Activated CD4-positive, alpha-beta T cell treated with anti-CD3 and anti-CD28 coated beads, Interleukin-2, Interleukin-4, amounts not matched to agents 100 ng/mL and 50 ng/mL, durations not matched to agents 16 hours and 8 hours (primary cell): ENCODE measurements at places on chromosomes 13 and 19.

DNA sequence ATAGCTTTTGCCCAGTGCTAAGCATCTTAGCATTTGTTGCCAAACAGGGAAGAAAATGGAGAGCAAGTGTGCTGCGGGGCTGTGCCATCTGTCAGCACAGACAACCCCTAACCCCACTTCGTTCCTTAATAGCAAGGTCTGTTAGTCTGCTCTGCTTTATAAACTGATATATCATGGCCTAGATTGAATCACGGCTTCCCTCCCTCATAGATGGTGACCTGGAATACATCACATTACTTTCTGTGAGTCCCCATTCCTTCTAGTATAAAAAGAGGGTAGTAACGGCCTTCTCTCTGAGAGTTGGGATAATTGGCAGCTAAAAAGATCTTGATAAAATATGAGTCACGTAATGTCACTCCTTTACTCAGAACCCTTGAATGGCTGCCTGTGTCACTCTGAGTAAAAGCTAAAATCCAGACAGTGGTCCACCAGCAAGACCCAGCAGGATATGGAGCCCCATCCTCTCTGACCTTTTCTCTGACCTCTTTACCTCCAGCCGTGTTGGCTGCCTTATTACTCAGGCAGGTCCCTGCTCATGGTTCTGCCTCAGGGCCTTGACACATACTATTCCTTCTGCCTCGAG is 151.7 kb downstream of the DLEU7 start:
- no peak for DNase-seq

DNA sequence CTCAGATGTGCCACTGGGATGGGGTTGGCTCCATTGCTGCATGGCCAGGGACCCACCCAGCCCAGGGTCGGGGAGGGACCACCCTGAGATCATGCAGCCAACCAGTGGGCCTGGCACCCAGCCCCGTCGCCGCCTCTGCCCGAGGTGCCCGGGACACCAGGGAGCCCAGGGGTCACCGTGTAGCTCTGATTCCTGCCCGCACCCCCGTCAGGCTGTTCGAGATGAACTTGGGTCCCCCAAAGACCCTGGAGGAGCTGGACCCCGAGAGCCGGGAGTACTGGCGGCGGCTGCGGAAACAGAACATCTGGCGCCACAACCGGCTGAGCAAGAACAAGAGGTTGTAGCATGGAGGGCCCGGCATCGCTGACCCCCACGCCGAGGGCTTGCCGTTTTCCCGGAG is 4.6 kb downstream of the MRPL54 start:
- no peak for DNase-seq

DNA sequence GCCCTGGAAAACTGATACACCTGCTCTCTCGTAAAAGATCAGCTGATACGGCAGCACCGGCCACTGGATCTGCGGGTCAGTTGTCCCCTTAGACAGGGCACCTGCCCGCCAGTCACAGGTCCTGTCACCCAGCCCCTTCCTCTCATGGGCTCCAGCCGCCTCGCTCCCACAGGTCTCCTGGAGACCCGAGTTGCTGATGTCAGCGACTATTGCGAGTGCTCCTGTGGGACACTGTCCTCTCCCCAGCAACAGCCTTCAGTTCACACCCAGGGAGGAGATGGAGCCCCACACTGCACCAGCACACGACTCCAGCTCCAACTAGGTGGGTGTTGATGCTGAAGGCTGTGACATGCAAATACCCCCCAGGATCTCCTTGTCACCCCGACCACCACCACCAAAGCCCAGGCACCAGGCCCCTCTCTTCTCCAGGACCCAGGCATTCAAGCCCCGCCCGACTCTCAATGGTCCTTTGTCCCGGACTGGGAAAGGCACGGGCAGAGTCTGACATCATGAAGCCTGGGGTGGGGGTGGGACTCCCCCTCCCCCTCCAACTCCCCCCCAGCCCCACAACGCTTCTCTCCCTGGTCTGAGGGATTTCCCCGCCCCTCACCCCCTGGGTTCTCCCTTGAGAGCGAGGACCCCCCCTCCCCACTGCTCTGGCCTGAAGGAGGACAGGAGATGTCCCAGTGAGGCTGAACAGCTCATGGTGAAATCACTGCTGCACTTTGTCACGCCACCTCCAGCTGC is 1.4 kb upstream of the MAG start:
- DNase-seq: no peak

- DNase-seq: peak; percentile 48
These were observed 82.8 kb upstream of the MTIF3 start for GRCh38 chr13:27533155-27533643.

DNA sequence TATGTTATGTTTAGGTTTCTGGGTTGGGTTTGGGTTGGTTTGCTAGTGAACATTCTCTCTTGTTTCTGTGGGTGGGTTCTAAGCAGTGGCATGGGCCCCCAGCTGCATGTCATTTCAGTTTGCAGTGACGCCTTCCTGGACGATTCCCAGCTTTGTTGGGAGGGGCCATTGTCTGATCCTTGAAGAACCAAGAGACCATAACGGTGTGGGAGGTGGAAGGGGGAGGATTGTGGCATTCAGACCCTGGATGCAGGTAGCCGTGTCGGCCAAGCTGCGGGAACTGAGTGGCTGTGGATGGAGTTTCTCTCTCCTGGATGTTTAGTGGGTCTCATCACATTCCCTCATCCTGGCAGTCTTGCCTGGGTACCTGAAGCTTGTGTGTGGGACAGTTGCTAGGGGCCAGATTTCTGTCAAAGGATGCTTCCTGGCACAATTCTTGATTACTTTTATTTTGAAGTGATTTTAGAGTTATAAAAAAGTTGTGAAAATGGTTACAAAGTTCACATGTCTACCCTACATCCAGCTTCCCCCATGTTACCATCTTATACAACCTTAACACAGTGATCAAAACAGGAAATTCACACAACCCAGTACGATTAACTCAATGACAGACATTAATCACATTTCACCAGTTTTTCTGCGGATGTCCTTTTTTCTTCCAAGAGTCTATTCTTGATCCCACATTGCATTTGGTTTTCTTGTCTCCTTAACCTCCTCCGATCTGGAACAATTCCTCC is 123.8 kb downstream of the SIPA1L3 start:
- DNase-seq: no peak

GRCh38 chr13:114129649-114130062 is 2.8 kb downstream of the RASA3 start:
- no peak for DNase-seq

DNA sequence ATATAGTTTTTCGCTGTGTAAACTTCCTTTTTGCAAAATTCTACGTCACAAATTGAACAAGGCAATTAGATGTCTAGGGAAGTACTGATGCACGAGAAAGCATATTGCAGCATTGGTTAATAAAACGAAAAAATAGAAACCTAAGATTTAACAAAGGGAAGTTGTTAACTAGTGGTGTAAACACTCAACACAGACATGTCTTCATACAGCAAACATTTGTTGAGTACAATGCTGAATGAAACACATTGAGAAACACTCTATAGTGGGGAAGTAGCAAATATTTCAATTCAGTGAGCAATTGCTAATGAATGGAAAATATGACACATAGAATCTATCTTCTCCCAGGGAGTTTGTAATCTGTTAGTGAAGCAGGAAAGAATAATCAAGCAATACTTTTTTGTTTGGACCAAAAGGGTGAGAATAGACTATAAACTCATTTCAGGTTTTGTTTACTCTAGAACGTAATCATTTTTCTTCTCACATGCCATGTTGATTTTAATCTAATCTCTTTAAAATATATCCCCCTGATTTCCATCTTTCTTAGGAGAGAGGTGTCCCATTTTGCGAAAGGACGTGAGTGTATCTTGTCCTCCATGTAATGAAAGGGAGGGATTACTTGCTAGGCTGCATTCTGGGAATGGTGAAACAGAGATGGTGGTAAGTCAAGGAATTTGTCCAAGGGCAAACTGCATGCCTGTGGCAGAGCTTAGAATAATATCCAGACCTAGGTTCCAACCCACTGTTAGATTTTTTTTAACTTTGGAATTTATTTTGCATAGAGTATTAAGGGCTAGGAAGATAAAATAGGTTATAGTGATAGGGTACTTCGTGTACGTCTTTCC is 1.7 kb upstream of the ANKRD10 start:
- DNase-seq: no peak

- no peak for DNase-seq
These were observed 108.6 kb downstream of the HSPH1 start for GRCh38 chr13:31053091-31053490.

- DNase-seq: no peak
These were observed 6.5 kb upstream of the CCNE1 start for GRCh38 chr19:29805031-29805965.

- no peak for DNase-seq
These were observed 197.9 kb upstream of the STARD13 start for GRCh38 chr13:33483471-33483870.

DNA sequence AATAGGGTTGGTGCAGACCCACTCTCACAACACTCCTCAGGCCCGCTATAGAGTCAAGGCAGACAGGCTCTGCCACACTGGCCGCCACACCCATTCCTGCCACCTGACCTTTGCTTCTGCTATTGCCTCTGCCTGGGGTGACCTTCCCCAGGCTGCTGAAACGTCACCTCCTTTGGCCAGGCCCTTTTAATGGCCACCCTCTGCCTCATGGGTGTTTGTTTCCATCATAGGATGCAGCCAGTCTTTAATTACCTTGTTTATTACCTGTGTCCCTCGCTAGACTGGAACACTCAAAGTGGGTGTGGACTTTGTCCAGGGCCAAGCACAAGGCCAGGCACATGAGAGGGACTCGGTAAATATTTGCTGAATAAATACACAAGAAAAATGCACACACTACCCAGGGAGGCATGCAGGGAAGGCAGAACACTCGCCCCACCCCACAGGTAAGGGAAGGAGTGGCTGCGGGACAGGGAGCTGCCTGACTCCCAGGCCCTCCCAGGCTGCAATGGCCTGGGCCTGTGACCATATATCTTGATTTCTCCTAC is 3.2 kb downstream of the LSM4 start:
- DNase-seq: no peak
